Sigmoid colon (tissue), 7 donors: ENCODE measurements at places on chromosomes 5 and 9. TPM values are rescaled to one million over a fixed set of nuclear protein-coding genes. Genes with fewer than 3 reads are reported as not detected.
A peak's percentile ranks its signal among the peaks of the same experiment; 100 is the strongest.

DNA sequence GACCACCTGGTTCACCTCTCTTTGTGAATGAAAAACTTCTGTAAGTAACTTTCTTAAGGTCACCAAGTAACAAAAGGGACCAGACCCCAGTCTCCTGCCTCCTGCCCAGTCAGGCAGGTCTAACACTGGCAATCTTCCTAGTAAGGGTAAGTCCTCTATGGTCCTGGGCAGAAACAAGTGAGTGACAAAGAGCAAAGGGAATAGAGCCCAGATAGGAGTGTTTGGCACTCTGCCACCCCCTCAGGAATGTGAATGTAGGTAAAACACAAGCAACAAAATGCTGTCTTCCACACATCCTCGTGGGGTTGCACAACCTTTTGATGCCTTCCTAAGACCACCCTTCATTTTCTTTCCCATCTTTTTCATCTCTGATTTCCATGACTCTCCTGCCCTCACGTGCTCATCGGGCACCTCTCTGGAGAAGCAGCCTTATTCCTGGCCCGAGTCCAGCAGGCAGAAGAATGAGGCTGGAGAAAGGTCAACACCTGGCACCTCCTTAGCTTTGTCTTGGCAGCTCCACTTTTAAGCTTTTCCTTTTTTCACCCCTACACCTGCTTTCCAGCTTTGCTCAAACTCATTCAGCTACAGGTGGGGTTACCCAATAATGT is 90.2 kb upstream of the LHFPL2 start:
- no peak for DNase-seq

DNA sequence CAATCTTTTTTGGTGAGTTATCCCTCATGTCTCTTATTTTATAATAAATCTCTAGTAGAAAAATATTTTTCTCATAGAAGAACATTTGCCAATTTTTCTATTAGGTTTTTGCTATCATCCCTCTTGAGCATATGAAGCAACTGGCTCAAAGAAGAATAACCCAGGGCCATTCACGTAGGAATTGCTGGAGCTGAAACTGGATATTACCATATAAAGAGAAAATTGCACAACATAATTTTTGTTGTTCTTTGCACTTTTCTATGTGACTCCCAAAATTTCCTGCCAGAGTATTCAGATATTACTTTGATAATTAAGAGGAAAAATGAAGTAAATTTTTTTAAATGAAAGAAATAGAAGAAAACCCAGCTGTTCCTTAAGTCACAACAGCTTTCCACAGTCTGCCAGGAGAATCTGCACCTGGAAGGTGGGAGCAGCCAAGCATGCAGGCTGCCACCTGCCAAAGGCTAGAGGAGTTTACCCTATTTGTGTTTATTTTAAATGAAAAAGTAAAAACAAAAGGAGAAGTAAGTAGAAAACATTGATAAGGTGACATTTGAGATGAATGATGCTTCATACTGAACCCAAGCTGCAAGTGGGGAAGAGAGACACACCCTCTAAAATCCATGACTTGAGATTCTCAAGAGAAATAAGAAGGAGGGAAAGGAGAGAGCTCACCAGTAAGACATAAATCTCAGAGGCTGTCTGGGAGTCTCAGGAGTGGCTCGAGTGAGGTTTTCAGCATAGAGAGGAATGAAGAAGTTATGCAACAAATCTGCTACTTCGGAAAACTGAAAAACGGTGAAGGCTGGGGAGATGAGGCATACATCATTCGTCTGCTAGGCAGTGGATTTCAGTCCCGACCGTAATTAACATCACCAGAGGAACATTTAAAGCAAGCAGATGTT is 31.5 kb upstream of the FREM1 start:
- DNase-seq, result peak; percentile 68

DNA sequence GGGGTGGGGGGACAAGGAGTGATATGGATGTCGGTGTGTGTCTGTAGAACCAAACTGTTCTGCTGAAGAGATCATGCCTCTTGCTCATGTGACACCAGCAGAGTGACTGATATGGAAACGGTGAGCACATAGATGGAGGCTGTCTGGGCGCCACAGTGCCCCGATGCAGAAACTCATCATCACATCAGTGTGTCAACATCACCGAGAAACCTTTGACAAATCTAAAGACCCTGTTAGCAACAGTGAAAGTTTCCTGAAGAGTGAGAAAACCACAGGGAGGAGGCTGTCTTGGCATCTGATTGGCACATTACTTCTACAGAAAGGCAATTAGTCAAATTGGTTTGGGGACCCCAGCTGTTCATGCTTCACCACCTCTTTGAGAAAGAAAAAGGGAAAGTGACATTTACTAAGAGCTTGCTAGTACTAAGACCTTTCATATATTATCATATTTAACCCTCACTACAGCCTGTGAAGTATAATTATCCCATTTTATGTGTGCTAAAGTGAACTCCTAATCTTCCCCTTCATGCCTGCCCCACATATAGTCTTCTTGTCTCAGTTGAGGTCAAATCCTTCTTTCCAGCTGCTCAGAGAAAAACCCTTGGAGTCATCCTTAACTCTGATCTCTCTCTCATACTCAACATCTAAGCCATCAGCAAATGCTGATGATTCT is 25.6 kb downstream of the CSF2 start:
- DNase-seq, result no peak

DNA sequence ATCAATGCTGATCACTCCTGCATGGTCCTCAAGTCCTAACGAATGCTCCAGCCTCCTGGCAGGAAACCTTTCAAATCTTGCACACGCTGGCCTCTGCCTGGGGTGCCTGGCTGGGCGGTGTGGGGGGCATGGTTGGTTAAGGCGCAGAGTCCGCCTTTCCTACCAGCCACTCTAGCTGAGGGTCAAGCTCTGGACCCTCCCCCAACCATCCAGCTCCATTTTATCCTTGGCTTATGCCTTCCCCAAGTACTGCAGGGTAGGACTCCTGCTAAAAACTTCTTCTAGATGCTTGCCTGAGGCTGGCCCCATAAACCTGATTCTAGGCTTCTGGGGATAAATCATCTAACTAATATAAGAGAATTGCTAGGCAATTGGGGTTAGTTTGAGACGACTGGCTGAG is 808 bp upstream of the MVB12B start:
- DNase-seq, result no peak

- no peak for DNase-seq
Measured at GRCh38 chr9:136975644-136976043, 1.7 kb upstream of the PTGDS start.

GRCh38 chr5:78274540-78275197 is 19.8 kb downstream of the AP3B1 start:
- no peak for DNase-seq

DNA sequence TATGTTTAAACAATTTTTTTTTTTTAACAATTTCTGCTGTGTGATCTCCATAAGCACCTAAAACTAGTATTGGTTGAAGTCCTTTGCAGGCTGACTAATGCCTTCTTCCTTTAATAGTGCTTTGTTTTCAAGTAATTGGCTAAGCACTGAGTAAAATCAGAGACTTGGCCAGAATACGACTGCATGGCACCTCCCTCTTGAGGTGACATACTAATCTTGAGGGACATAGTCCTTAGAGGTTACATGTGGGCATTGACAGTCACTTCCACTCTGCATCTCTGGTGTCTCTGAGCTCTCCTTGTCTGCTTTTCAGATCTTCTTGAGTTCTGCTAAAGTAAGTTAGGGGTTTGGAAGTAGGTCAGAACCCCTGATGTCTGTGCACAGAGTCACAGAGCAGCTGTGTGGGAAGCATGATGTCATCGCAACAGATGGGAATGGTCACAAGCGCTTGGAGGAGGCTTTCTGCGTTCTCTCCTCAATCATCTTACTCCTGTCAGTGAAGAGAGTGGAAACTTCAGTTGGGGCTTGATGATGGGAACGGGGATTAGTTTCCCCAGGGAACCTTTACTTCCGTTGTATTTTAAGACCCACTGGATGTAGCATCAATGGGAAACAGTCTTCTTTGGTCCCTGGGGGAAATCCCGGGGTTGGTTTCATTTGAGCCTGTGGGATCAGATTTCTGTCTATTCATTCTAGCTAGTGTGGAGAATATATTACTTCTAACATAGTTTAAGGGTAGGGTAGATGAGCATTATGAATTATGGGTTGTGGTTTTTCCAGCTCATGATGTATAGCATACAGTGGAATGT is 136.9 kb downstream of the ARHGAP26 start:
- peak; percentile 71 for DNase-seq

- DNase-seq, result no peak
Measured at GRCh38 chr5:92470770-92471169, 1087.7 kb upstream of the ARRDC3 start.

DNA sequence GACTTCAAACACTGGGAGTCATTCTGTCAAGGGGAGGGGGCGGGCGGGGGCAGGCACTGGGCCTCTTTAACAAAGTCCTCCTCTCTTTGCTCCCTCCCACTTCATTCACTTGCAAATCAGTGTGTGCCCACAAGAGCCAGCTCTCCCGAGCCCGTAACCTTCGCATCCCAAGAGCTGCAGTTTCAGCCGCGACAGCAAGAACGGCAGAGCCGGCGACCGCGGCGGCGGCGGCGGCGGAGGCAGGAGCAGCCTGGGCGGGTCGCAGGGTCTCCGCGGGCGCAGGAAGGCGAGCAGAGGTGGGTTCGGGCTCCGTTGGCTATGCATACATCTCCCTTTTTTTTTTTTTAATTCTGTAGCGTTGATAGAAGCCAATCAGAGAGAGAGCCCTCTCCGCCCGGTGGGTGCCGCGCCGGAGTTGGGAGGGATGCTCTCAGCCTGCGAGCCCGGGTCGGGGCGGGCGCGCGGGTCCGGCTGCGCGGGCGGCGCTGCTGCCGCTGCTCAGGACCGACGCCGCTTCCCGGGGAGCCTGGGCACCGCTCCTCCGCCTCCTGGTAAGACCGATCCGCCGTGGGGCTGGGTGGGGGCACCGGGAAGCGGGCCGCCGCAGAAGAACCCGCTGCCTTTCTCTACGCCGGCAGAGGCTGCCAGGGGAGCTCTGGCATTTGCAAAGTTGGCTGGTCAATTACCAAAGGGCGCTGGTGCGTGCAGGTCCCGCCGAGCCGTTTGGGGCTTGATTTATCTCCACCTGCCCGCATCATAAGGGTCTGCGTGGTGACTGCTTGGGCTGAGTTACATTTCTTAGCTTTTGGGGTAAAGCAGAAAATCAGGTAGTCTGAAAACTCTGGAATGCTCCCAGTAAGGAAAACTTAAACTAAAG is at the start of gene CDH6:
TSS of gene CDH6 (plus strand) at position 96 of the 877 bp plus-strand sequence. CDS start 73,788 bp downstream, outside the sequence.
- no peak for DNase-seq

DNA sequence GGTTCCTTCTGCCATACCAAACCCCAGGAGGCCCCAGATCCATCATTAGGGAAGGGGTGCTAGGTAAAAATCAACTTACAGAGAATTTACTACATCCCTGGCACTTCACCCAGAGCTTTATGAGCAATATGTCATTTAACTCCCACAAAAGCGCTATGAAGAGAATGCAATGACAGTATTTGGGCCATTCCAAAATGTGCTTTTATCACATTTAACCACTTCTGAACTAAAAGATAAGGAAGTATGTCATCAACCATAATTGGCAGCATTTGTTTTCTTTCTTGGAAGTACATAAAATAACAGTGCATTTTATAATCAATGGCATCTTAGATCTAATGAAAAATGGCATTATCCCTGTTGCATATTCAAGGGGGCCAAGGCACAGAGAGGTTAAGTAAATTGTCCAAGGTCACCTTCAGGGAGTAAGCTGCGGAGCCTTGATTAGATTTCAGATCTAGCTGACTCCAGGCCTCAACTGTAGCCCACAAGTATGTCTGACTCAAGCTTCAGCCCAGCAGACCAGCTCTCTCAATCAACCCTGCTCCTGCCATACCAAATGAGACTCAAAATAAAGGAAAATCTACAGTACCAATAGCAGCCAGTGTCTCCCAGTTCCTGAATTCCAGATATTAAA is 16.5 kb downstream of the SH3TC2 start:
- DNase-seq, result no peak

- DNase-seq, result no peak
Measured at GRCh38 chr9:4581861-4582565, 80.1 kb upstream of the PLPP6 start.

GRCh38 chr9:121748074-121748473 is 96.6 kb downstream of the DAB2IP start:
- DNase-seq, result no peak

DNA sequence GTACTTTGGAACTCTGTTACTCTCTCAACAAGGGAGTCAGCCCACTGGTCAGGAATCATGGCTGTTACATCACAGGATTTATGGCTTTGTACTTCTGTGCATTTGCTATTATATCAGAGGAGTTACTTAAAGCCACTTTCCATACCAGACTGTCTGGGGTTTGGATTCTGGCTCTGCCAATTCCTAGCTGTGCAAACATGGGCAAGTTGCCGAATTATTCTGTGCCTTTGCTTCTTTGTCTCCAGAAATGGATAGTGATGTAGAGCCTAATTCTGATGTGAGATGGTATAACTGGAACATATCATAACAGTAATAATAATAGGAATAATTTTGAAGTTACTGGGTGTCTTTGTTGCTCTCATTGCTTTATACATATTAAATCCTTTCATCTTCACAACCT is 1047.3 kb upstream of the SEMA6A start:
- DNase-seq, result no peak

DNA sequence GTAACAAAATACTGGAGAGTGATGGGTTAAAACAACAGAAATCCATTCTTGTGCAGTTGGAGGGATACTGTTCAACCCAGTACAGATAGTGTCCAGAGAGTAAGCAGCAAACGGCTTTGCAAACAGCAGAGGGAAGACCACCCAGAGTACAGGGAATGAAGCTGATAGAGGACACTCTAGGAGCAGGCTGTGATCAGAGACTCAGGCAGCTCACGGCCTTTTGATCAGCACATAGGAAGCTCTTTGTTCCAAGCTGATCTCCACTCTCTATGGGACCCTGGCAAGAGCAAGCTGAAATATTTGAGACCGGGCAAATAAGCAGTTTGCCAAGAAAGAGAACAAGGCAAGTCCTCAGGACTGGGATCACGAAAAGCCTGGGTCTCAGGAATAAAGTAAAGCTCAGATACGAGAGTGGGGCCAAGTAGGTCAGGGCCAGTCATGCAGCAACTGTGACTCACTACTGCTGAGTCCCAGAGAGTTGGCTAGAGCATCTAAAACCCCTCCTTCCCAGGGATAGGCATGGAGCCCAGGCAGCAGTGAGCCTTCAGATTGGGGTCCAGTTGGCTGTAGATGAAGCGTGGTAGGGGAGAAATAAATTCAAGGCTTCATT is 52.4 kb downstream of the MELK start:
- peak; percentile 74 for DNase-seq

- DNase-seq, result peak; percentile 46
Measured at GRCh38 chr9:114312513-114312875, 10.4 kb upstream of the ORM1 start.

- no peak for DNase-seq
Measured at GRCh38 chr9:112325127-112325526, 8.3 kb downstream of the PTBP3 start.

- no peak for DNase-seq
Measured at GRCh38 chr5:124735169-124735858, 11.1 kb downstream of the ZNF608 start.

GRCh38 chr9:77944556-77945243 is 86.9 kb downstream of the GNAQ start:
- DNase-seq, result no peak

- DNase-seq, result no peak
Measured at GRCh38 chr9:81620002-81620390, 69.4 kb downstream of the TLE1 start.

GRCh38 chr5:154997746-154998145 is 15.8 kb upstream of the KIF4B start:
- DNase-seq, result no peak

Gene IARS1
- 13.6 TPM for polyA plus RNA-seq

Gene SLC25A48
- 7.2 TPM for polyA plus RNA-seq

Gene SV2C
- 0.31 TPM for polyA plus RNA-seq

Gene SVEP1
- polyA plus RNA-seq, result 0.23 TPM

Gene TNFSF15
- polyA plus RNA-seq, result 0.92 TPM

Gene RMRP
- 480 TPM for polyA plus RNA-seq

Gene CTXN3
- polyA plus RNA-seq, result not detected

Gene MYOZ3
- 0.92 TPM for polyA plus RNA-seq

Gene SPRY4
- polyA plus RNA-seq, result 5.1 TPM

Gene CAMSAP1
- 6.1 TPM for polyA plus RNA-seq

Gene SLC46A2
- polyA plus RNA-seq, result 0.07 TPM
